ENCODE measurements at places on chromosomes 6 and 20.

DNA sequence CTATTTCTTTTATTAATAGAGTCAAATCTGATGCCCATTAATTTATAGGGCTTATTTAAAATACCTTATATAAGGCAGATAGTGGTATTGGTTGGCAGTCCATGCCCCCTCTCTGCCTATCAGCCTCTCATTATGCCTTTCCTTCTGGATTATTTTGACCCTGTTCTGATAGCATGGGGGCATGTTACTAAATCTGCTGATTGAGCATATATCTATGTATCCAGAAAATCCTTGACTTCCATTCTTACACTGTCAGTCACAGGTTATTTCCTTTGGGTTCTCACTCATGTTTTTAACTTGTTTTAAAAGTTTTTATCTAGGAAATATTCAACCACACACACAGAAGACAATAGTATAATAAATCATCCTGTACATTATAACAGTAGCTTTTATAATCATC is 1184.9 kb downstream of the HACE1 start:
- DNase-seq, result no peak

DNA sequence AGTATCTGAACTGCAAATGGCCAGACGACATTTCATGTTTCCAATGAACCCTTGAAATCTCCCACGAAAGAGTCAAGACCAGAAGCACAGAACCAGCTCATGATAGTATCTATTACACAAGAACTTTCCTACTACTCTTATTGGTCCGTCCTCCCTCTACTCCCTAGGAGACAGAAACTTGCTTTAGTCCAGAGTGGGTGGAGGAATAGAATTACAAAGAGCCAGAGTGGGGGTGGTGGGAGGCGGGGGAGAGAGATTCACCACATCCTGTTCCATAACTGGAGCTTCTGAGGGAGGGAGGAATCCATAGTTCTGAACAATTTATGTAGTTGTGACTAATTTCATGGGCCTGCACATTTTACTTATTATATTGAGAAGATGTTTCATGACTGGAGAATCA is 18.5 kb upstream of the WFDC10A start:
- DNase-seq, result peak; percentile 75

DNA sequence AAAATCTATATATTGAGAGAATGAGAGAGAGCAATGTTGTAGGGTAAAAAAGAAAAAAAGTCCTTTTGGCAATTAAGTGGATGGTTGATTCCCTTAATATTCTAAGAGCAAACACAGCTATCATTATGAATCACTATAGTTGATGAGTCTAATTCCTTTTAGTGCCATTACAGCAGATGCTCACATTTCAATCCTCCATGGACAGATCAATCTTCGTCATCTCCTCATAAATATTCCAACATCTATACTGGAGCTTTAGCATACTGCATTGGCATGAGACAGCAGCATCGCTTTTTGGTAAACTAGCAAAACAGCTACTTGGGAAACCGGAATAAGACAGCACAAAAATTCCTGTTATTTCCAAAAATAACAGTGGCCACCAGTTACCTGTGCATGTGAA is 796.7 kb downstream of the QKI start:
- no peak for DNase-seq

- DNase-seq, result no peak
Measured at GRCh38 chr6:96925290-96925687, 761 bp downstream of the KLHL32 start.

- DNase-seq, result no peak
Measured at GRCh38 chr20:10225439-10226060, 6.9 kb downstream of the SNAP25 start.

- no peak for DNase-seq
Measured at GRCh38 chr6:109081026-109081425, 13.6 kb downstream of the SESN1 start.

DNA sequence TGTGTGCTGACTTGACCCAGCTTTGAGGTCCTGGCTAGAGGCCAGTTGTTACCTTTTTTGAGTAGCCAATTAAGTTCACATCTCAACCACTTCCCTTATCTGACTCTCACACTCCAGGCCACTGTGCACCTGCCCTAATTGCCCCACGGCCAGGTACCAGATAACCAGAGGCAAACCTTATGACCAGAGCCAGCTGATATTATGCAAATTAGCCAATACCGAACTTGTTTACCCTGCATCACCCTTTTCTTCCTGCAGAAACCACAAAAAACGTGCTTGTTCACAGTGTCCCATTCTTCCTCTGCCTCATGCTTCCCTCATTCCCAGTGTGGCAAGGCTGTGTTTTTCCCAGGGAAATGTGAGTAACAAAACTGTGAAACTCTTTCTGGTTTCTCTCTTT is 89.3 kb downstream of the HTR1B start:
- no peak for DNase-seq

GRCh38 chr6:139372326-139373153 is 1.9 kb downstream of the CITED2 start:
- peak; percentile 18 for DNase-seq

GRCh38 chr6:43776799-43777776 is 7.1 kb downstream of the VEGFA start:
- no peak for DNase-seq

DNA sequence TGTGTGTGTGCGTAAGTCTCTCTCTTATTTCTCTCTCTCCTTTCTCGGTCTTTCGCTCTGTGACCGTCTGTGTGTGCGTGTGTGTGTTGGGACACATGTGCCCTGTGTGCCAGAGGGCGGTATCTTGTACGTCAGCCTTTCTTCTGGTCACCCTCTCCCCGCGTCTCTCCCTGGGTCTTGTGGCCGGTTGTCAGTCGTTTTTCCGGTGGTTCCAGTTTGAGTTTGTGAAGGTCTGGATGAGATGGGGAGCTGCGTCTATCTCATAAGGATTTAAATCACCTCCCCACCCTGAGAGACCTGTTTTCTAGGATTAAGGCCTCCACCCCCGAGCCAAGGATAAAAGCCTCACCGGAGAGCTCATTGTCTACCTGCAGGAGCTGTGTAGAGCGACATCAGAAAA is 295.5 kb upstream of the ZNF337 start:
- no peak for DNase-seq

- DNase-seq, result no peak
Measured at GRCh38 chr6:14423955-14424354, 306.4 kb downstream of the CD83 start.

GRCh38 chr20:51600016-51600420 is 57.5 kb upstream of the NFATC2 start:
- DNase-seq, result no peak

- no peak for DNase-seq
Measured at GRCh38 chr20:64000906-64001305, 20.0 kb downstream of the PRPF6 start.

GRCh38 chr6:22886650-22887581 is 317.6 kb downstream of the HDGFL1 start:
- peak; percentile 54 for DNase-seq

DNA sequence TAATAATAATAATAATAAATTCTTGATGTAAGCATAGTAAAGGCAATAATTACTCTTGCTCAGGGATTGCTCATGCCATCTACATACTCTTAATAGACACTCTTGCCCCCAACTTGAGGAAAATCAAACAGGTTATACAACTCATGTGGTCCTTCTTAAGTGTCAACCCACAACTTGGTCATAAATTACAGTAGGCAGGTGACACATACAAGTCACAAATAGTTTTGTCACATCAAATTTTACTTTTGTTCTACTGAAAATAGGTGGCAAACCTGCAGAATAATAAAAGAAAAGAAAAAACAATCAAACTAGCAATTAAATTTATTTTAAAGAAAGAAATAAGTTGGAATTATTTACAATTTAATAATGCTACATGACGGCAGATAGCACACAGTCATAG is 1.6 kb downstream of the ME1 start:
- no peak for DNase-seq

DNA sequence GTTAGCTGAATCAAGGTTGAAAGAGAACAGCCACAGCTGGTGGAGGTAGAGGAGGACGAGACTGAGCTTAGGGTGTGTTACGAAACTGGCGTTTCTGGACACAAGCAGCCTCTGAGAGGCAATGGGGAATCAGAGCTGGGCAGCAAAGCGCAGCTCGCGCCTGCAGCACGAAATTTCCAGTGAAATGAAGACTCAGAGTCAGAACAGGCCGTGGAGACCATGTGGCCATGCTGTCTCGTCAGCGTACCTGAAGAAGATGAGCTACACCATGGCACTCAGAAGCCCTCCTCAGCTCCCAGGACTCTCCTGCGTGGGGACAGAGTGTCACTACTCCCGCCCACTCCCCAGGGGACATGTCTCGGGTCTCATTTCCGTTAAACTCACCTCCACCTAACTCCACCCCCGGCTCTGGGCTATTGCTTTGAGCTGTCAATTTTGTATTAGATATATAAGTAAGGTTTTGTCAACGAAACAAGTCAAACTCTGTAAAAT is 256.9 kb downstream of the ERMARD start:
- no peak for DNase-seq

DNA sequence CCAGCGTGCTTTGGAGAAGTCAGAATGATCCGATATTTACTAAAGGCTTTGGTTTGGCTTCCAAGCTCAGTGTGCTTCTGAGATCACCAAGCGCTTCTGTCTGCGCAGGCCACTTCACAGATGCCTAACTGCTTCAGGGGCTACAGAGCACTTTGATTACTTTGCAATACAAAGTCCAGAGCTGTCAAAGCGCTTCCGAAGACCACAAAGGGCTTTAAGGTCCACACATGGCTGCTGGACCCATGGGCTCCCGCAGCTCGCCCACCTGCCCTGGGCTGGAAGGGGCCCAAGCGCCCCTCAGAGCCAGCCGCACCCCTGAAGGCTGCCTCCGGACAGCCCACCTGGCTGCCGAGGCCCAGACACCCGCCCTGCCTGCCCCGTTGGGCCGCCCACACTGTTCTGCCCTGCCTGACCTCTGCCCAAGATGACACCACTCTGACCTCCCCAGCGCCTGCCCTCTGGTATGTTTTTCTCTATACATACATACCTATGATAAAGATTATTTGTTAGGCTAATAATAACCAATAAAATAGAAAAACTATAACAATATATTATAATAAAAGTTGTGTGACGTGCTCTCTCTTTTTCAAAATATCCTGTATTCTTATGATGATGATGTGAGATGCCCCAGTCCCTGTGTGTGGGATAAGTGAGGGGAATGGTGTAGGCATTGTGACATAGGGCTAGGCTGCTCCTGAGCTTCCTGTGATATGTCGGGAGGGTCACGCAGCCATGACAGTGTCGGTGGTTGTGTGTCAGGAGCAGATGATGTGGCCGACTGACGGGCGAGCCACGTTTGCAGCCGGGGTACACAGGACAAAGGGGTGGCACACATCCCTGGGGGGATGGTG is 22.6 kb downstream of the DYNLT1 start:
- no peak for DNase-seq

DNA sequence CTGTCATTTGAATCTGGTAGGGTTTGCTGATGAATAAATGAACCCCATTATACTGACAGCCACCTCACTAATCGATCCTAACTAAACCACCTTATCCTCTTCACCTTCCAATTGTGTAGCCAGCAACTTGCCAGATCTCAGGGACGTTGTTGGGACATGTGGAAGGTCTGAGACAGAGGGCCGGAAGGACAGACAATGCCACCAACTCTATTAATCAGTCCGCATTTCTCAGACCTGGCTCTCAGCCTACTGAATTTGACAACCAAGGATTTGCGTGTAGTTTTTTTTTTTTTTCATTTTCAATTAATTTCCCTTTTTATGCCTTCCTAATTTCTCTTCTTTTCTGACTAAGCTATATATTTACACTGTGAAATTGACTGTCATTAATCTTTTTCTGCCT is 122.5 kb downstream of the CARMIL1 start:
- DNase-seq, result no peak

DNA sequence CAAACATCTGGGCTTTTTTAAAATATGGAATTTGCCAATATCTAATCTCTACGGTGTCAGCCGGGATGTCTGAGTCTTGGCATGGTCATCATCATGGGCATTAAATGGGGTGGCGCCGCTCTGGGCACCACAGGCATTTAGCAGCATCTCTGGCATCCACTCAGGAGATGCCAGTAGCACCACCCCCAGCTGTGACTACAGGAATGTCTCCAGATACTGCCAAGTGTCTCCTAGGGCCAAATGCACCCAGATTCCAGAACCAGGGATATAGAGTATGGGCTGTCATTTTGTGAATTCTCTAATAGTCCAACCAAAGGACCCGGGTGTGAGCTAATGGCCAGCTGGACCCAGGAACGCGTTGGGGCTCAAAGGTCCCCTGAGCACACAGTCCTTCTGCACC is 361.0 kb downstream of the TAF4 start:
- DNase-seq, result no peak

DNA sequence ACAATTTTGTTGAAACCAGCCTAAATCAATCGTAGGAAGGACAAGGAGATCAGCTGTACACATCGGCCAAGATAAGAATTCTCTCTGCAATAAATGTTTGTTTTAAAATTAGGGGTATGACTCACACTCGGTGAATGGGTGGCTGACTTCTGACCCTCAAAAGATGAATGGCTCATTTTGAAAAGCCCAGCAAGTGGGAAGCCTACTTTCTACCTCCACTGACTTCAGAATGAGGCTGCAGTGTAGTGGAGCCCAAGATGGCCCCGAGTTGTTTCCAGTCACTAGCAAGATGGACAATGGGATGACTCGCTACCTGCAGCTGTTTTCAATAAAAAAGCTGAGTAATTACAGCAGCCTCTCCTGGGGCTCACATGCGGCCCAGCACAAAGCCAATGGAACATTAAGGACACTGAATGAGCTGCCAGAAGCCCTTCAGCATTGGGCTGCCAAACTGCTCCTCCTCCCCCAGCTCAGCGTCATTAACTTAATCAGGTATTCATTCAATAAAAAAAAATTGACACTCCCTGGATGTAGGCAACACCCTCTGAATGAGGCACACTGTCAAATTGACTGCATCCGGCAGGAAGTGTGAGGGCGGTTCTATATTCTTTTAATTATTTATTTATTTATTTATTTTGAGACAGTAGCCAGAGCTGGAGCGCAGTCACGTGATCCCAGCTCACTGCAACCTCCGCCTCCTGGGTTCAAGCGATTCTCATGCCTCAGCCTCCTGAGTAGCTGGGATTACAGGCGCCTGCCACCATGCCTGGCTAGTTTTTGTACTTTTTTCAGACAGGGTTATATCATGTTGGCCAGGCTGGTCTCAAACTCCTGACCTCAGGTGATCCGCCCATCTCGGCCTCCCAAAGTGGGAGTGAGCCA is 107.3 kb downstream of the GMPR start:
- DNase-seq, result peak; percentile 93
